CD4-positive, alpha-beta T cell (primary cell): ENCODE measurements at places on chromosomes 2 and 18.
A peak's percentile ranks its signal among the peaks of the same experiment; 100 is the strongest.

GRCh38 chr2:10343191-10343590, 40.5 kb downstream of the HPCAL1 start:
- no peak for DNase-seq

DNA sequence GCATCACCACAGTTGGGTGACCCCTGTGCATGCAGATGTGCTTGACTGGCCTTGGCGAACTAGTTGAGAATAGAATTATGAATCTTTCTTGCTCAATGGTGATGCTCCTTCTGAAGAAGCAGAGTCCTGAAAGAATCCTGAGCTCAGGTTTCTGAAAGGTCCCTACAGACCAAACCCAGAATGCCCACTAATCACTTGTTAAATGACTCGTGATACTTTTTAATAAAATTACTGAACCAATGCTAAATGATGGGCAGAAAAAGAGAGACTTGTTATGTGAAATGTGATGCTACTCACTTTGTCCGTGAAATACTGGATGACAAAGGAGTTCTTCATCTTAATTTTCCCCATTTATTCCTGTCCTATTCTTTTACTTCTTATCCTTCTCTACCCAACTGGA, 263.5 kb upstream of the LRRTM1 start:
- DNase-seq, result no peak

- no peak for DNase-seq
These were observed 336.2 kb downstream of the EPHA4 start for GRCh38 chr2:221235941-221236340.

DNA sequence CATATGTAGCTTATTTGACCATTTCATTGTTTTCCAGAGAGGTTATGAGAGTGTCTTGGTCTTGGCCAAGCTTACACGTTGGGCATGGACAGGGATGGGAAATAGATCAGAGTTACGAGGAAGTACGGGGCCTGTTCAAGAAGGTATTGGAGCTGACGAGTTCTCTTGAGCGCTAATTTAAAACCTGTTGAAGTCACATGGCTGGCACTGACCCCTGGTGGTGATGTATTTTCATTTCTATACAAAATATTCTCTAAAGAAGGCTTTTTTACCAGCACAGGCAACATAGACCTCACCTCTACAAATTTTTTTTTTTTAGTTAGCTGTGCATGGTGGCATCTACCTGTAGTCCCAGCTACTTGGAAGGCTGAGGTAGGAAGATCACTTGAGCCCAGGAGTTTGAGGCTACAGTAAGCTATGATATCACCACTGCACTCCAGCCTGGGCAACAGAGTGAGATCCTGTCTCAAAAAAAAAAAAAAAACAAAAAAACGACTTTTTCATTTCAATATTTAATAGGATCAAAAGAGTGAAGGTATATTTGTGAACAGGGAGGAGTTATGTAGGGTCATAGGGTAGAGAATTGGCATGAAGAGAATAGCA, 19.6 kb downstream of the UGP2 start:
- peak; percentile 49 for DNase-seq

GRCh38 chr2:232632904-232633412, 446 bp upstream of the EFHD1 start:
- DNase-seq, result no peak

DNA sequence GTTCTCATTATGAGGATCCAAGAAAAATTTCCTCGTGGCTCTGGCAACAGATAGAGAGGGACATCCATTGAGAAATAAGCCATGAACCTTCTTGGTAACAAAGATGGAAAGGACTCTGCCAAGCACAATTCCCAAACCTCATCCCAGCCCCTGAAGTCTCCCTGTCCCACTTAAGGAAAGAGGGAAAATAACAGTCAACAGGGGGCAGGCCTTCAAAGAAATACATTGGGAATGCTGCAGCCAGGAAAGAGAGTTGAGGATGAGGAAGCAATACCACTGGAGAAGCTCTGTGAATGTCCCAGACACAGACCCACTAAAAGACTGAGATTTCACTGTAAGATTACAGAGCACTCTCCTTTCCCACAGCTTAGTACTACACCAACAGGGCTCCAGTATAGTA, 93.2 kb downstream of the CD226 start:
- DNase-seq, result no peak

DNA sequence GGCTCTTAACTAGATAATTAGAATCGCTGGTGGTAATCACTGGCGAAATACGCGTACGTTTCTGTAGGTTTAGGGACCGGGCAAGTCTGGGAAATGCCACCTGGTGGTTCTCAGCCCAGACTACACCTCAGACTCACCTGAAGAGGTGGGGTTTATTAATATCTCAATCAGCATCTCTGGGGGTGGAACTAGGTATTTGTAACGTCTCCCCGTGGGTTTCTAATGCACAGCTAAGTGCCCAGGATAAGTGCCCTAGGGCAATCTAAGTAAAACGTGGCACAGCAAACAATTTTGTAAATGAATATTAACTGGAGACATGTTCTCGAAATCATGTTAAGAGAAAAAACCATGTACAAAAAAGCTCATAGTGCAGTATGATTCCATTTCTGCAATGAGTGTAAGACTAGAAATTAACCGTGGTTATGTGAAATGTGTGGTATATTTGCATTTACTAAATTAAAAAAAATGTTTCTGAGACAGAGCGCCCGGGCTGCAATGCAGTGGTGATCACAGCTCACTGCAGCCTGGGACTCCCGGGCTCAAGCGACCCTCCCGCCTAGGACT, 760 bp upstream of the CNOT11 start:
- DNase-seq, result no peak

- no peak for DNase-seq
These were observed 101.1 kb downstream of the ZFP36L2 start for GRCh38 chr2:43125090-43125998.

DNA sequence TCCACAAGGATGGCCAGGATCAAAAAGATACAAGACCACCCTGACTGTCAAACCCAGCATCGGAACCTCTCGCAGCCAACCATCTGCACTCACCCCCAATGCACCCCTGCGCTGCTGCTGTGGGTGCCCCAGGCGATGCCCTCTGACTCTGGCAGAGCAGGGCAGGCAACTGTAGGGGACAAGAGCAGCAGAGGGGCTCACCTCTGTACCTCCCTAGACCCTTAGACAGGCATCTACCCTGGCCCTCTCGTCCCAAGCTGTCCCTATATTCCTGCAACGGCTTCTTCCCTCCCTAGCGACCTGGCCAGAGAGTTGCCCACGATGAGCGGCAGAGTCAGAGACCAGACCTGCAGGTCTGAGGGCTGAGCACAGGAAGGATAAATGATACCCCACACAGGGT, 128.2 kb downstream of the HDAC4 start:
- DNase-seq, result no peak

DNA sequence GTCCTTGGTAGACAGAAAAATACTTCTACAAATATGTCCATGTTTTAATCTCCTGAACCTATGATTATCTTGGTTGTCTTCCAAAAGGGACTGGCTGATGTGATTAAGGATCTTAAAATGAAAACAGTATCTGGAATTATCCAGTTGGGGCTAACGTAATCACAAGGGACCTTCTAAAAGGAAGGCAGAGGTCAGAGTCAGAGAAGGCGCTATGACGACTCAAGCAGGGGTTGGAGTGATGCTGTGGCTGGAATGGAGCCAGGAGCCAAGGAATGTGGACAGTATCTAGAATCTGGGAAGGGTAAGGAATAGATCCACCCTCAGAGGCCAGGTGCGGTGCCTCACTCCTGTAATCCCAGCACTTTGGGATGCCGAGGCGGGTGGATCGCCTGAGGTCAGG, 4.2 kb upstream of the USP14 start:
- DNase-seq, result no peak

DNA sequence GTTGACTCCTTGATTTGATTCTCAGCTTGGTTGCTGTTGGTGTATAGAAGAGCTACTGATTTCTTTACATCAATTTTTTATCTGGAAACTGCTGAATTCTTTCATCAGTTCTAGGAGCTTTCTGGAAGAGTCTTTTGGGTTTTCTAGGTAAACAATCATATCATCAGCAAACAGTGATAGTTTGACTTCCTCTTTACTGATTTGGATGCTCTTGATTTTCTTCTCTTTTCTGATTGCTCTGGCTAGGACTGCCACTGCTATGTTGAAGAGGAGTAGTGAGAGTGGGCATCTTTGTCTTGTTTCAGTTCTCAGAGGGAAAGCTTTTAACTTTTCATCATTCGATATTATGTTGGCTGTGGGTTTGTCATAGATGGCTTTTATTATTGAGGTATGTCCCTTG, 140.5 kb downstream of the ZNF236 start:
- DNase-seq, result no peak

DNA sequence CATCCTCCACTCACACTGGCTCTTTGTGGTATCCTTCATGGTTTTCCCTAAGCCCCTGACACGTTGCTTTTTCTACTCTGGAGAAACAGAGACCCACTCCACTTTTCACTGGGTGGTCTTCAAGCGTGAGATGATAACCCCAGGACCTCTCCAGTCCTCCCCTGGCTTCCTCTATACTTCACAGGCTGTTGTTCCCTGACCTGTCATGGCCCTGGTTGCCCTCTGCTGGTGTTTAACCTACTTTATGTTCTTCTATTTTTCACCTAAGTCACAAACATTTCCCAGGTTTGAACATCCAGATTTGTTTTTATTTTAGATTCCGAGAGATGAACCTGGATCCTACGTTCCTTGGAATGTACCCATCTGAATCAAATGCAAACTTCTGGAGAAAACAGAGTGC, 84.5 kb downstream of the AOX1 start:
- DNase-seq, result no peak

DNA sequence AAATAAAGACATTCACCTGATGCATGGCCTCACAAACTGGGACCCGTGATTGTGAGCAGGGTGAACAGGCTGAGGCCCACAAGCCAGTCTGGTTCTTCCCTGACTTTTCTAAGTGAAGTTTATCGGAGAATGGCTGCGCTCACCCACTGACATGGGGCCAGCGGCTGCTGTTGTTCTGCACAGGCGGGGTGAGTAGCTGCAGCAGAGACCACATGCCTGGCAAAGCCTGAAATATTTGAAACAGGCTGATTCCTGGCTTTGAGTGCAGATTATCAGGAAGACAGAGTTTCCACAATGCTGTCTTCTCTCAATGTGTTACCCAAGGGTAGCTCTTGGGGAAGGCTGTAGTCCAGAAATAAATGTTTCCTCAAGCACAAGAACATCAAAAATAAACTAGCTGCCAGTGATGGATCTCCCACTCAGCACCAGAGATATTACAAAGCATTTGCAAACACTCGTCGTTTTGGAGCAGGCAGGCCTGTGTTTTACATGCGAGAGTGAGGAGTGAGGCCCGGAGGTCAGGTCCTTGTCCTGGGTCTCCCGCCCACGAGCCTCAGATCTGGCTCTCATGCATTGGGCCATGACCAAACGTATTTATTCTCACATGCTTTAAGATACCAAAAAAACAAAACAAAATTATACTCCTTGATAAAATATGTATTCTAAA, 647.1 kb downstream of the GALR1 start:
- no peak for DNase-seq

DNA sequence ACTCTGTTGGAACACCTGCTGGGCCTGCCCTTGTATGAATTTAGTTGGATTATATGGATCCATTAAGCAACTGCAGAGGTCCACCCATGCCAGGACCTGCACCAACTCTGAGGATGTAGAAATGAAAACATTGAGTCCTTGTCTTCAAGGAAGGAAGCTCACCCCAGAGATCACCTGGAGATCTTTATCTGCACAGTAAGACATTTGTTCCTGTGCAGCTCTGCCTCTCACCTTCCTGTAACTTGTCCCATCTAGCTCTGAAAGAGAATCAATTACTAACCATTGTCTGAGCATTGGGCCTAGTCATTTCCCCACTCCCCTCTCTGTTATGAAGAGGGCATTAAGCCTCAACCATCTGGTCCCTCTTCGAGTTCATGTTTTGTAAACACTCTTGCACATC, 105.2 kb upstream of the YWHAQ start:
- no peak for DNase-seq

GRCh38 chr18:32696376-32696775, 76.4 kb downstream of the KLHL14 start:
- DNase-seq, result no peak

DNA sequence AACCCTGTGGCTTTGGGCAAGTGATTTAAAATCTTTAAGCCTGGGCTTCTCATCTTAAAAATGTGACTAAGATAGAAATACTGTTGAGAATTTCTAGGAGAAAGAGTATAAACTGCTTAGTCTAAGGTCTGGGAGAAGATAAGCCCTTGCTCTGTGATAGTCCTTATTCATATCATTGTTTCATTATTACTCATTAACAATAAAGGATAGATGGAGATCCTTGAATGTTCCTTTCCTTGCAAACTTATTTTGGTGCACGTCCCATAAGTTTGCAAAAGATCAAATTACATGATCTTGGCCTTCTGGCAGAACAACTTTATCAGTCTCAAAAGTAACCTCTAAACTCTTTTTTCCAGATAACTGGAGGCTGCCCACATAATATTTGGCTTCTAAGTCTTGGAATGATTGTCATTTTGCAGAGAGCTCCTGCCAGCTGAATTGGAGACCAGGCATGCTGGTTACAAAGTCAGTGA, 138.3 kb downstream of the FAM124B start:
- DNase-seq, result no peak

GRCh38 chr2:106105151-106105922, 88.8 kb downstream of the UXS1 start:
- DNase-seq, result no peak

DNA sequence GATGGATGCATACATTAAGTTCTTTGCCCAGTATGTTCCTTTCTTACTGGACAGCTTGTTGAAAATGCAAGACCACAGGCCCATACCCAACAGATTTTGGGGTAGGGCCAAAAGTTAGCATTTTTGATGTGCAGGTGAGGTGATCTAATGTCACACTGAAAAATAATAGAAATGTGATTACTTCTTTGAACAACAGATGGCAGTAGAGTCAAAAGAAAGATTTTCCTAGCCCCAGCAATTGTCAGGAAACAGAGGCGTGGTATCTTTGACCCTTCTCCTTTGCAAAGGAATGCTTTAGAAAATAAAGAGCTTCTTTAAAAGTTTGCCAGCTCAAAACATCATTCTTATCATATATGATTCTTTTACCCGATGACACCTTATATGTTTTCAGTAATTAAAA, 343.6 kb upstream of the SYT4 start:
- DNase-seq, result no peak

GRCh38 chr2:5328826-5329225, 363.4 kb upstream of the SOX11 start:
- no peak for DNase-seq

GRCh38 chr18:10168477-10168876, 254.7 kb downstream of the VAPA start:
- DNase-seq, result no peak

- DNase-seq, result no peak
These were observed 44.5 kb downstream of the SUMO1 start for GRCh38 chr2:202193881-202194353.

DNA sequence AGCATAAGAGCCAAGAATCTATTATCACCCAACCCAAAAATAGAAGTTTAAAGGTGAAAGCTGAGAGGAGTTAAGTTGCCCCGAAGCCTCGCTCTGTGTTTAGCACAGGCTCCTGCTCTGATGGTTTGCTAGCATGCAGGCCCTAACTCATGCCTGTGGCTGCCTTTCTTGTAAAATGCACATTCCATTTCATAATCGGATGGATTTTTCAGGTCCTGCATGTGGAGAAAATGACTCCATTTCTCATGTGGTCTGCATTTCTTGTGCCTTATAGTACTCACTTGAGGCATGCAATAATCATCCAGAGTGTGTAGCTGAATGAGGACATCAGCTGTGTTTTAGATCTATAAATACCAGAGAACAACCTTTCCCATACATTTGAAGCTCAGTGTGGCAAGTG, 381.8 kb downstream of the CPS1 start:
- DNase-seq, result no peak

GRCh38 chr18:3914833-3915610, 465.1 kb downstream of the TGIF1 start:
- DNase-seq, result no peak
